Activated CD4-positive, alpha-beta T cell treated with anti-CD3 and anti-CD28 coated beads, Interleukin-10, Interleukin-2, amounts not matched to agents 100 ng/mL and 50 ng/mL, durations not matched to agents 16 hours and 8 hours (primary cell): ENCODE measurements at places on chromosomes 6 and 20.

- DNase-seq = no peak
These were observed 115.0 kb downstream of the PDSS2 start for GRCh38 chr6:107344383-107344782.

DNA sequence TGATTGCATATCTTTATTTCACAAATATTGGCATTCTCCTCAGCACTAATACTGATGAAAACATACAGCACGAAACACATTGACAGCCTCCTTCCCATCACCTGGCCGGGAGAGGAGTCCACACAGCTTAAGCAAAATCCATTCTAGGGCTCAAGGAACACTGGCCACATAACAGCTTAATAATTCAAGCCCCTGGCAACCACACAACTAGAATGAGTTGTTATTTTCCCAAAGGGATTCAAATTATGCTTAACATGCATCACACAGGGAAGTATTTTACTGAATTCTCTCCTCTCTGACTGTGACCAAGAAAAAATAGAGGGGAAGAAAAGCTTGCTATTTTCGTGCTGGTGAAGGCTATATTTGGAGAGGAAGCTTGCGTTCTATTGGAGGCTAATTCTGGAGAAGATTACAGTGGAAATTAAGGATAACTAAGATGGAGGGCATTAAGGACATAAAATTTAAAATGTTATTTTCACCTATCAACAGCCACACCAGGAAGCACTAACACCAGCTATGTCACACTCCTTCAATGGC, 198.5 kb downstream of the ADGRG6 start:
- DNase-seq = no peak

DNA sequence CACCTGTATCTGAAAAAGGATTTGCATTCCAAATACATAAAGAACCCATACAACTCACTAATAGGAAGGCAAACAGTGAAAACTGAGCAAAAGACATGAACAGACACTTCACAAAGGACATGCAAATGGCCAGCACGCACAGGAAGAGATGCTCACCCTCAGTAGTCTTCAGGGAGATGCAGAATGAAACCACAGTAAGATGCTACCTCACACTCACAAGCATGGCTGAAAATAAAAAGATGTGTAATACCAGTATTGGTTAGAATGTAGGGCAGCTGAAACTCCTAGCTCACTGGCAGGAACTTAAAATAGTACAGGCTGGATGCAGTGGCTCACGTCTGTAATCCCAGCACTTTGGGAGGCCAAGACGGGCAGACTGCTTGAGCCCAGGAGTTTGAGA, 64.6 kb downstream of the SNX5 start:
- peak; percentile 64 for DNase-seq

DNA sequence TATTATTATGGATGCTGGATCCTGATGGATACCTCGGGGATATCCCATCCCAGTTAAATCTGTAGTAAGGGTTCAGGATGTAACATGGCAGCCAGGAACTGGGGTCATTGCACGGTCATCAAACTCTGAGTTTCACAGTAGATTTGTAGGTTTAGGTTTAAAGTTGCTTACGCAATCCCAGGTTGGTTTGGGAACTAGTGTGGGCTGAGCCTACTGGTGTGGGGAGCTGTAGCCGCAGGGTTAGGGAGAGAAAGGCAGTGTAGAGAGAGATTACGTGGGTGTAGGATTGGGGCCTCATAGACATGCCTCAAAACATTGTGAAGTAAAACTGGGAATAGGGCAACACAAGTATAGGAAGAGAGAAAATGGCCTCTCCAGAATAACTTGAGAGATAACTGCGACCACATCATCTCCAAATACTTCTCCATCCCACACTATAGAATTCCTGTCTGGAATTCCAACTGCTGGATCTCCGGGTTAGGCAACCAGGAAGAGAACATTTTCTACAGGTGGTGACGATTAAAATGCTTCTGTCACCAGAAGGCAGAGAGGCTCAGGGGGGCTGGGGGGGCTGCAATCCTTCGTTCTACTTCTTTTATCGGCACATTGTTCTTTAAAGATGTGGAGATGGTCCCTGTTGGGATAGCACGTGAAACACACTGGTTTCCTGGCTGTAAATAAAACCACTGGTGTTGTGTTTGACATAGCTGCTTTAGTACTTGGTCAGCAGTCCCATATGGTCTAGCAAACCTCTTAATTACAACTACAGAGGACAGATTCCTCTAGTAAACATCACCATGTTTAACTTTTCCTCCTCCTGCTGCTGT, 44.9 kb upstream of the TMEM170B start:
- DNase-seq = no peak

DNA sequence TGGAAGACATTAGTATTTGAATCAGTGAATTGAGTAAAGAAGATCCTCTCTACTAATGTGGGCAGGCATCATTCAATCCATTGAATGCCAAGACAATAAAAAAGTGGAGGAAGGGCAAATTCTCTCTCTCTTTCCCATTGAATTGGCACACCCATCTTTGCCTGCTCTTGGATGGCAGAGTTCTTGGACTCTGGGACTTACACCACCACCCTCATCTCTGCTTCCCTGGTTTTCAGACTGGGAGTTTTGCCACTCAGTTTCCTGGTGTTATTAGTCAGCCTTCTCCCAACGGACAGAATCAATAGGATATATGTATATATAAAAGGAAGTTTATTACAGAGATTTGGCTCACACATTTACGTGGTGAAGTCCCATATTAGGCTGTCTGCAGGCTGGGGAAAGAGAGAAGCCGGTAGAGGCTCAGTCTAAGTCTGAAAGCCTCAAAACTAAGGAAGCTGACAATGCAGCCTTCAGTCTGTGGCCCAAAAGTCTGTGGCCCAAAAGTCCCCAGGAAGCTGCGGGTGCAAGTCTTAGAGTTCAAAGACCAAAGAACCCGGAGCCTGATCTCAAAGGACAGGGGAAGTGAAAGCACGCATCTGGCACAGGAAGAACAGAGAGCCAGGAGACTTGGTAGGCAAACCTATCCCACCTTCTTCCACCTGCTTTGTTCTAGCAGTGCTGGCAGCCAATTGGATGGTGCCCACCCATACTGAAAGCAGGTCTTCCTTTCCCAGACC, 64.4 kb downstream of the SMPDL3A start:
- no peak for DNase-seq

- DNase-seq = no peak
These were observed 110.6 kb downstream of the CDKAL1 start for GRCh38 chr6:20644667-20645370.

DNA sequence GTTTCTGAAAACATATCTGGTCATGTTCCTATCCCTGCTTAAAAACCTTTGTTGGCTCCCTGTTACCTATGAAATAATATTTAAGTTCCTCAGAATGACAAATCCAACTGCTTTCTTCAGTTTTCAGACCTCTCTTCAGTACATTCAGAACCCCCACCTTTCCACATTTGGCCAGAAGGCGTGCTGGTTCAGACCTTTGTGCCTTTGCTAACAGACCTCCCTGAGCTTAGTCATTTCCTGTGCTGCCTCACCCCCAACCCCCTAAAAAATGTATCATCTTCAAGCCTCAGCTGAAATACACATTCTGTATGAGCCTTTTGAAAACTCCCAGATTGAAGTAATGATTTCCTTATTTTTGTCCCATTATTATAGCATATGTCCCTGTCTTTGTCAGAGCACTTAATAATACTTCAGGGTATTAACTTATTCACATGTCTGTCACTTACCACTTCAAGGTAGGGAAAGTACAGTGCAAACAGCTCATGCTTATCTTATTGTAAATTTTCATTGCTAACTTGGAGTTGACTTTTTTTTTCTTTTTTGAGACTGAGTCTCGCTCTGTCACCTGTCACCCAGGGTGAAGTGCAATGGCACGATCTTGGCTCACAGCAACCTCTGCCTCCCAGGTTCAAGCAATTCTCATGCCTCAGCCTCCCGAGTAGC, 19.7 kb downstream of the FAM217A start:
- DNase-seq = peak; percentile 87

DNA sequence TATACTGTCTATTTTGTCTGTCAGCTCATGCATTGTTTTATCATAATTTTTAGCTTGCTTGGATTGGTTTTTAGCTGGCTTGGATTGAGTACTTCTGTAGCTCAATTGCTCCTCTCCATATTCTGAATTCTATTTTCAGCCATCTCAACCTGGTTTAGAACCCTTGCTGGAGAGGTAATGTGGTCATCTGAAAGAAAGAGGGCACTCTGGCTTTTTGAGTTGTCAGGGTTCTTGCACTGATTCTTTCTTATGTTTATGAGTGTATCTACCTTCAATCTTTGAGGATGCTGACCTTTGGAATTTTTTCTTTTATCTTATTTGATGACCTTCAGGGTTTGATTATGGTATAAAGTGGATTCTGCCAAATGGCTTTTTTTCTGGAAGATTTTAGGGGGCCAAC, 632.7 kb upstream of the ID4 start:
- no peak for DNase-seq

DNA sequence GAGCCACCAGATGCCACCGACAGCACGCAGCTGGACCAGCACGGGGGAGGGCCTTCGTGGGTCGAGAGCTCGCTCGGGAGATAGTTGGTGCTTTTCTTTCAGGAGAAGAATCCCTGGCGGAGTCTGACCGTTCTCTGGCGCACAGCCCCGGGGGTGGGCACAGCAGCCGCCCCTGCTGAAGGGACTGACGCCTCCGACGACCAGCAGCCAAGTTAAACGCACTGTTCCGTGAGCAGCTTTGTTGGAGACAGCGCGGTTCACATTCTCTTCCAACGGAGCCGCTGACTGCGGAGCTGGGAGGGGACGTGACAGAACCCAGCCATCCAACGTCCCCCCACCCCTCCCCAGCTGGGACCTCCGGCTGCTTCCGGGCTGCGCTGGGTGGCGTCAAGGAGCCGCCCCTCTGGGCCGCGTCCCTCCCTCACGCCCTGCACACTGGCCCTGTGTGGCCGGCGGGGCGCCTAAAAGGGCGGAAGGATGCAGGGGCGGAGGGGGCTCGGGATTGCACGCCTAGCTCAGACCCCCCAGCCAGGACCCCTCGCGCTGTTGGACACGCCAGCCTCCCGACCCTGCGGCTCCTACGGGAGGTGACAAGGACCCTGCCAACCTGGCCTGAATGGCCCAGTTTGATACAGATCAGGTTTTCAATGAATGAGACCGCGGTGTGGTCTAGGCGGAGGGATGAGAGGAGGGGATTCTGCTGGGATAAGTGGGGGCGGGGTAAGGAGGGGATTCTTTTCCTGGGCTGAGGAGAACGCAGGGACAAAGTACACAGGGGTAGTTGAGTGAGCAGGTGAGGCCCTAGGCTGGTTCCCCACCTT, 36.4 kb upstream of the KHDC1 start:
- no peak for DNase-seq

DNA sequence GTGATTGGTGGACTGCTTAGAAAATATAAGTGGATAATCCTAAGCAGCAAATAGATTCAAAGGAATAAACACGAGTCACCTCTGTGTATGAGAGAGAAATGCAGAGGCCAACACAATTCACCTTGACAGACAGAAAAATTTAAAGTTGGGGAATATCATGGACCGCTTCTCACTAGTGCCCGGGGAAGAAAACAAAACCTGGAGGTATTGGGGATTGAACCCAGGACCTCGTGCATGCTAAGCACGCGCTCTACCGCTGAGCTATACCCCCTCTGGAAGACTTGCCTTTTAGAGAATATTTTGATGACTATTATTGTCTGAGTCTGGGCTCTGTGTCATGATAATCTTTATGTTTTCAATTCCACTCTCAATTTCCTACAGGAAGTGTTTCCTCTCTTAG, 111.9 kb downstream of the TRIM27 start:
- peak; percentile 69 for DNase-seq

GRCh38 chr6:69090132-69090531, 455.1 kb downstream of the ADGRB3 start:
- no peak for DNase-seq

DNA sequence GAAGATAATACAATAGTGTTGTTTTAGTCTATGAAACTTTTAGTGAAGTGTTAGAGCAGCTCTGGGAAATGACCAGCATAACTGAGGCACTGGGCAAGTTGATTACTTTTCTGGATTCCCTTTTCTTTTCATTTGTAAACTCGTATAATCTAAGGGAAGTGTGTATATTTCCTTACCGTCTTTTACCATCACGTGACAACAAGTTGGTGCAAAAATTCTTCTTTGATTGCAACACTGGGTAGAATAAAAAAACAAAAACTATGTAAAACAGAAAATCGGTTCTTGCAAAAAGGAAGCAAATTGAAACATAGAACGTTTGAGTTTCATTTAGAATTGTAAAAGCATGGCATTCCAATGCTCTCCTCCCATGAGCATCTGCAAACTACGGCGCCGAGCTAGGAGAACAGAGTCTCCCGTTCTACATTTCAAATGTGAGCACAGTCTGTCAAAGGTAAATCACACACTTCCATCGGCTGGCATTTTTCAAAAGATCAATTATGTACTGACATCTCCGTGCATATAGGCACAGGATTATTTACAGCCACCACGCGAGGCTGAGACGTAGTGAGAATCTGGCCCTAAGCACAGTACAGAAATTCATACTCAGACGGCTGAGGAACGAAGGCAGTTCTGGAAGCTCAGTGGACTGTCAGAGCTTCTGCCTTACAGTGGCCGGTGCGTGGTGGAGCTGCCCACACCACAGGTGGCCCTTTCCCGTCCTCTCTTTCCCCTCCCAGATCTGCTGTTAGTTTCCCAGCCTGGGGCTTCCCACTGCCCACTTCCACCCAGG, 314.0 kb downstream of the BMP7 start:
- no peak for DNase-seq

DNA sequence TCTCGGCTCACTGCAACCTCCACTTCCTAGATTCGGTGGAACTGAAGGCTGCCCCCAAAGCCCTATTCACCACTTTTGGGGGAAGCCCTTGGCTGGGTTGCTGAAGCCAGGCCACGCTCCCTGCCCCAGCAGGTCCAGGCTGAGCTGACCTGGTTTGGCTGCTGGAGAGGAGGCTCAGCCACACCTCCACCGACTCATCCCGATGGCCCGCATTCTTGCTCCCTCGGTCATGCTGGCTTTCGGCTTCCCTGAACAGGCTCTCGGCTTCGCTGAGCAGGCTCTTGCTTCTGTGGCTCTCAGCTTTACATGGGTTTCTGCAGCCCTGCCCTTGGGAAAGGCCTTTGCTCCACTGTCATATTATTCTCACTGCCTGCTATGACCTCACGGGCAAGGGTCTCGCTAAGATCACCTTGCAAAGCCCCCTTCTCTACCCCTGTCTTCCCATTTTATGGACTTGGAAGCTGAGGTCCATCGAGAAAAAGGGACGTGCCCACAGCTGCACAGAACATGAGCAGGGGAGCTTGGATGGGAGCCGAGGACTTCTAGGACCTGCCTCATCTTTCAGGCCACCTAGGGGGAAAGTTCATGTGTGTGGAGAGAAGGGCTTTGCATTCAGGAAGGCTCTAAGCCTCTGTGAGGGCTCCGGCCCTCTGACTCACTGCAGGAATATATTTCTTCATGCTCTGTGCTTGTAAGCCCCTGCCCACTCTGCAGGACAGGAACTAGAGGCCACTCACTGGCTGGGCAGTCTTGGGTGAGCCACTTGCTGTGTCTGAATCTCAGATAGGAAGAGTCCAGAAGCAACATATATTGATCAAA, 15.6 kb downstream of the ARHGAP40 start:
- no peak for DNase-seq

GRCh38 chr6:32668226-32668747, 1.8 kb upstream of the HLA-DQB1 start:
- peak; percentile 72 for DNase-seq

DNA sequence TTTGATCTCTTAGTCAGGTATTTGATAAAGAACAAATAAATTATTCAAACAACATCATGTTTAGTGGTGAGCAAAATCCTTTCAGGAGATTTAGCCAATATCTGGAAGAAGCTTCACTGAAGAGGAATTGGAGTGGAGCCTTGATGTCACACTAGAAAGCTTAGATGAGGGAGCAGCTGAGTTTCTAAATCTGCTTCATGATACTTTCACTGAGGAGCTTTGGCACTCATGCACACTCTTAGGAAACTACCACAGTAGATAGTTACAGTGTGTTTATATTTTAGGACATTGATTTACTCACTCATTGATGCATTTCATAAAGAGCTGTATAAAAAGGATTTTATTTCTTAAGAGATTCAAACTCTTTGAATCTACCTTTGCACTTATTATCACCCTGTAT, 366.2 kb upstream of the BTBD3 start:
- no peak for DNase-seq
